ENCODE measurements at places on chromosomes 2 and 18. TPM values are rescaled to one million over a fixed set of nuclear protein-coding genes. Genes with fewer than 3 reads are reported as not detected.

Gene DCDC2C
- total RNA-seq = 2.4 TPM

Gene LRRC30
- not detected for total RNA-seq

Gene KIAA1328
- 8.4 TPM for total RNA-seq

Gene SUPT7L
- total RNA-seq = 6.1 TPM

Gene AQP12A
- total RNA-seq = not detected

Gene SLC9A4
- not detected for total RNA-seq

Gene SLC8A1
- total RNA-seq = 5.6 TPM

Gene KCNJ3
- total RNA-seq = 1.5 TPM

Gene ATP8B1
- total RNA-seq = 30.9 TPM

Gene LIMS4
- 21.2 TPM for total RNA-seq

Gene MERTK
- 11.1 TPM for total RNA-seq

Gene REEP1
- 6.4 TPM for total RNA-seq

Gene CD207
- total RNA-seq = not detected

Gene LHCGR
- not detected for total RNA-seq

Gene STAT4
- 0.85 TPM for total RNA-seq

Gene UGT1A4
- total RNA-seq = not detected

Gene IL1A
- not detected for total RNA-seq

Gene WDFY1
- 26.2 TPM for total RNA-seq

Gene CCDC74A
- total RNA-seq = 1.8 TPM

Gene BOK
- 35.4 TPM for total RNA-seq

Gene MAP4K4
- 48.0 TPM for total RNA-seq

Gene ANKRD53
- 1.4 TPM for total RNA-seq

Gene VAMP5
- total RNA-seq = 114 TPM

Gene DNER
- 1.2 TPM for total RNA-seq

Gene HOXD8
- 19.8 TPM for total RNA-seq

Gene FOXI3
- total RNA-seq = not detected

Gene RHBDD1
- total RNA-seq = 3.7 TPM

Gene TRABD2A
- total RNA-seq = 1.1 TPM

Gene PLB1
- total RNA-seq = 9.7 TPM

Gene HTR2B
- 0.75 TPM for total RNA-seq

Gene DPP10
- not detected for total RNA-seq

Gene FSIP2
- total RNA-seq = under 0.01 TPM

Gene CCL20
- not detected for total RNA-seq

Gene STK39
- 7.5 TPM for total RNA-seq

Gene LTBP1
- 295 TPM for total RNA-seq

Gene FNDC4
- total RNA-seq = 18.1 TPM

Gene SRD5A2
- not detected for total RNA-seq

Gene SERPINB11
- total RNA-seq = not detected

Gene PDK1
- total RNA-seq = 24.2 TPM

Gene ARHGAP28
- total RNA-seq = 0.85 TPM

Gene RIOK3
- 9.3 TPM for total RNA-seq

Gene PARD3B
- 9.5 TPM for total RNA-seq

Gene GAREM1
- 8.9 TPM for total RNA-seq

Gene IL1RL1
- 3.4 TPM for total RNA-seq

Gene STPG4
- total RNA-seq = not detected

Gene SALL3
- not detected for total RNA-seq

Gene HPCAL1
- total RNA-seq = 401 TPM

Gene CROCC2
- total RNA-seq = 2.9 TPM

Gene FAM228A
- not detected for total RNA-seq

Gene AGXT
- total RNA-seq = not detected

Gene CPO
- total RNA-seq = not detected

Gene KCNG2
- total RNA-seq = not detected

Gene POU3F3
- total RNA-seq = 0.21 TPM

Gene WDPCP
- total RNA-seq = 5.2 TPM

Gene RNU2-63P
- total RNA-seq = not detected

Gene IL18R1
- total RNA-seq = 1.9 TPM

Gene TLX2
- not detected for total RNA-seq

Gene CNGA3
- total RNA-seq = not detected
